HT-29 (cell line): ENCODE measurements at places on chromosomes 7 and 10. TPM values are rescaled to one million over a fixed set of nuclear protein-coding genes. Genes with fewer than 3 reads are reported as not detected.
A peak's percentile ranks its signal among the peaks of the same experiment; 100 is the strongest.

TEX36 gene
- total RNA-seq: not detected in 2 replicates

GRCh38 chr10:67722113-67722512, 26.1 kb upstream of the CTNNA3 start:
- DNase-seq: no peak

SAMD9 gene
- 8.3 and 8.5 TPM in 2 replicates for total RNA-seq

GRCh38 chr7:88377434-88377833, 70.7 kb upstream of the STEAP4 start:
- DNase-seq: peak; percentile 74

DNA sequence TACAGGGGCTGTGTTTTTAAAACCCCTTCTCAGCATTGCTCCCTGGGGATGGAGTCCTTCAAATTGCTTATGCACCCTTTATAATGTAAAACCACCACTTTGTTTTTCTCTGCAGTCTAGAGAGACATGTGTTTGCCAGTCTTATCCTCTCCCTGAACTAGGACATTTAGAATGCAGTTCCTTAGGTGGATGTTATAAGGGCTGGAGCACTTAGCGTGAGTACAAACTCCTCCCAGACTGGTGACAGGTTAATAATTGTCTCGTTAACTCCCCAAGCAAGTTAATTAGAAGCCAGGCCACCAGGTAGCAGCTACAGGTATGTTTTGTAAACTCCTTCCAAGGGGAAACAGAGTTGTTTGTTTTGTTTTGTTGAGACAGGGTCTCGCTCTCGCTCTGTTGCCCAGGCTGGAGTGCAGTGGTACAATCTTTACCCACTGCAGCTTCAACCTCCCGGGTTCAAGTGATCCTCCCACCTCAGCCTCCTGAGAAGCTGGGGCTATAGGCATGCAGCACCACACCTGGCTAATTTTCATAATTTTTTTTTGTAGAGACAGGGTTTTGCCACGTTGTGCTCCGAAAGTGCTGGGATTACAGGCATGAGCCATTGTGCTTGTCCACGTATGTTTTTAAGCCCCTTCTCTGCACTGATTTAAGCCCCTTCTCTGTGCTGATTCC, 100.2 kb downstream of the FAM107B start:
- peak; percentile 85 for DNase-seq

DNA sequence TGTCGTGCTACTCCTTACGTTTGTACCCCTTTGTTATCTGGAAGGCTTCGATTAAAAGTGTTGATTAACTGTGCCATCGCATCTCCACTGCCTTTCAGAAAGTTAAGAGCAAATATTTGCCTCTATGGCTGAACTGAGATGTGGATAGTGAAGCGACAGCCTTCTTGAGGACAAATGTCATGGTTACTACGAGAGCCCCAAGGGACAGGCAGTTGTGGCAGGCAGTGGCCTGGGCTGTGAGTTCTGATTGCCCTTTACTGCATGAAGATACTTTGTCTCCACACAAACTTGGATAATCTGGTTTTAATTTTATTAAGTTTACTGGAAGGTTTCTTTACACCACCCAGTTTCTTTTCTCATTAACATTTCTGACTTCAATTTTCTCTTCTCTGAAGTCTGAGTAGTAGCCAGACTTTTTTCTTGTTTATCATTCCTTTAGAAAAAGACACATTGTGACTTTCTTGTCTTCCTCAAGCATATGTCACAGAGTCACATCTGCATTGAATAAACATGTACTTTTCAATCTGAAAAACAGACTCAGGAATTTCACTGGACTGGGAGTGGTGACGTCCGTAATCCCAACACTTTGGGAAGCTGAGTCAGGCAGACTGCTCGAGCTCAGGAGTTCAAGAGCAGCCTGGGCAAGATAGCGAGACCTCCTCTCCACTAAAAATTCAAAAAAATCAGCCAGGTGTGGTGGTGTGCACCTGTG, 1.5 kb downstream of the TAS2R41 start:
- DNase-seq: no peak

FAM107B gene
- total RNA-seq: 11.0 and 14.1 TPM in 2 replicates

DNA sequence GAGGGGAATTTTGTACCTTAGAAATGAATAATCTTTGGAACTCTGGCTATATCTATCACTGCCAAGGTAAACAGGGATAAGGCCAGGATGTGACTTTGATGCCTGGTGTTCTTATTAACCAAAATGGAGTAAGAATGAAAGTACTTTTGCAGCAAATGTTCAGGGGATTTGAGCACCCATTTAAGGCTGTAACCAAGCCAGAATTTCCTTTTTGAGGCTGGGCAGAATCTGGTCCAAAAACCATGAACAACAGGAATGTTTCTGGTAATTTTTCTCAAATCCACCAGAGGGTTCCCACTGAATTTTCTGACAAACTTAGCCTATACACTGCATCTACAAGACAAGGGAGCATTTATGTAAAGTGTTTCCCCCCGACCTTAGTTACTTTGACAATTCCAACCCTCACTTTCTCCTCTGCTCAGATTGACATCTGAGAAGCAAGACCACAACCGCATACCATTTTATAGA, 120.6 kb downstream of the BAMBI start:
- DNase-seq: no peak

LRIT1 gene
- not detected in 2 replicates for total RNA-seq

- no peak for DNase-seq
Measured at GRCh38 chr7:70640266-70640833, 491.6 kb upstream of the GALNT17 start.

COG5 gene
- 49.6 and 58.0 TPM in 2 replicates for total RNA-seq

PSPH gene
- 126 and 130 TPM in 2 replicates for total RNA-seq

TFAM gene
- 49.2 and 55.5 TPM in 2 replicates for total RNA-seq

GPRIN2 gene
- total RNA-seq: 0.70 and 0.89 TPM in 2 replicates

PLPP4 gene
- not detected in 2 replicates for total RNA-seq

ACHE gene
- total RNA-seq: 0.13 and 1.1 TPM in 2 replicates

- no peak for DNase-seq
Measured at GRCh38 chr7:1856888-1857441, 186.9 kb downstream of the ELFN1 start.

GRCh38 chr10:5529702-5530411, 5.1 kb downstream of the CALML3 start:
- no peak for DNase-seq

DNA sequence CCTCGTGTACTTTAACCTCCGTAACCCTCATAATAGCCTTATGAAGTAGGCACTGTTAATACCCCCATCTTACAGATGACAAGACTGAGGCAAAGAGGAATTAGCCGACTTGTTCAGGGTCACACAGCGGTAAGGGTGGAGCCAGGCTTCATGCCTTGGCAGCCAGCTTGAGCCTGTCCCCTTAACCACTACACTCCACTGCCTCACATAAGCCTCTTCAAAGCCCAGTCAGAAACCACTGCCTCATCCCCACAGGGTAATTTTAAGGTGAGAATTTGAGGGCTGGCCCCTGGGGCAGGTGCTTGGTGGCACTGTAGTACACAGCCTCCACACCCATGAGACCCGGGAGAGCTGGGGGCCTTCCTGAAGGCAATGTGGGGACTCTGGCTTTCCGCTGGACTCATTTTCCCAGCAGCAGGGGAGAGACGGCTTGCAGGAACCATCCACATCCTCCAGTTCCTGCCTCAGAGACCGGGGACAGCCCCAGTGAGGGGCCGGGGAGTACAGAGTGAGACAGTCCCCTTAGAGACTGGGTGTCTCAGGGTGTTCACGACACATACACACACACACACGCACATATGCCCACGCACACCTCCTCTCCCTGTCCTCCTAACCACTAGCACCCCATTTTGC, 7.6 kb upstream of the C10orf105 start:
- DNase-seq: no peak

DNA sequence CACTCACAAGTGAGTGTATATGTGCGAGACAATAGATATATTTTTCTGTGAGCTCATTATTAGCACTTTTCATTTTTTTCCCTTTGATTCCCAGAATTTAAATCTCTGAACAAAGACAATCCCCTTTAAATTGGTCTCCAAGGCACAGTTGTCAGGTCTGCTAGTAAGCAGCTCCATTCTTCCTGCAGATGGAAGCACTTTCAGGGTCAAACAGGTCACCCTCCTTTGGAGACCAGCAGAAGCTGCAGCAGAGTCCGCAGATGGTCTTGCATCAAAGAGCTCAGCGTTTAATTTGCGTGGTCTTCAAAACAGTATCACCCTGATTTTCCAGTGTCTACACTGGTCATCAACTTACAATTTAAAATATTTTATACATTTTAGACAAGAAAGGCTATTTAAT, 543.8 kb downstream of the ARL4A start:
- no peak for DNase-seq

DNA sequence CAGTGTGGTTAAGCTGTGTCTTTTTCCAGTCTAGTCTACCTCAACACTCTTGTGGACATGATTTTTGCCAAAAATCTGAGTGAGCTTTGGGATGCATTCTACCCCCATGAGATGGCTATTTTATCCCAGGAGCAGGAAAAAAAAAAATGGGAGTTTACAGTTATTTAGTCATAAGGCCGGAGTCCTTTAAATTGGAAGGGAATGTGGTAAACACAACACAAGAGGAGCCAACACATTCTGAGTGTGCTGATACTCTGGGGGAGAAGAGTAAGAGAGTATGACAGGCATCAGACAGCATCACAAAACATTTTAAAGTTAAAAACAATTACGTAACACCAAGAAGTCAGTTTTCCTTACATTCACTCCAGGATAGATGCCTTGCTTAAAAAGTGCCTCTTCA, 46.1 kb downstream of the C1GALT1 start:
- DNase-seq: no peak

SPDYE1 gene
- not detected in 2 replicates for total RNA-seq

- peak; percentile 58 for DNase-seq
Measured at GRCh38 chr10:60203993-60204618, 185.6 kb downstream of the ANK3 start.

DNA sequence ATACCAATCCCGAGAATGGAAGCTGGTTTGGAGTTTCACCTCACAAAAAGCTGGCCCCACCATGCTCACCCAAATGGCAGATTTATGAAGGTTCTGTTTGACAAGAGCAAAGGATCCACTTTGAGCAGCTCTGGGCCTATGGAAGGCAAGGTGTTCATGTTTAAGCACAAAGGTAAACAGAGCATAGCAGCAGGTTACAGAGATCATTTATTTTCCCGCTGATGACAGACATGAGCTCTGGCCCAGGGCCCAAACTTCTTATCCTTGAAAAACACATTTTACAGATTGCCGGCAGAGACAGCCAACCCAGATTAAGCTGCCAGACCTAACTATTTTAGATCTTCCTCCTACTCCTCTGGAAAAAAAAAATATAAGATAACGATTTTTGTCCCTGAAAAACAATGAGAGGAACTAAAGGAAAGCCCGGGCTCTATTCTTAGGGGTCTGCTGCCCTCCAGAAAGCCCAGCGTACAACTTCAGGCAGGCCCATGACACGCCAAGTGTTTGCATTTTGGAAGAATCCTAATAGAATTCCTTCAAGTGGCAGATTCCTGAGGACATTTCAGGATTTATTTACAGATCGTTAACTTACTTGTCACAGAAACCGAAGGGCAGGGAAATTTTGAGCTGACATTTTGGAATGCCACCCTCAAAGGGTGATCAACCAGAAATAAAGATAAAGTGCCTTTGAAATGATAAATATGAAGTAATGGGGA, 40.0 kb downstream of the SYPL1 start:
- peak; percentile 73 for DNase-seq

MCM7 gene
- 461 and 531 TPM in 2 replicates for total RNA-seq

GRCh38 chr7:94933256-94933990, 26.0 kb downstream of the PPP1R9A start:
- DNase-seq: no peak

TAS2R5 gene
- 0.10 and 0.26 TPM in 2 replicates for total RNA-seq

VWA2 gene
- 30.2 and 31.6 TPM in 2 replicates for total RNA-seq

GRCh38 chr10:43598446-43598845, 7.8 kb upstream of the ZNF485 start:
- no peak for DNase-seq

GRCh38 chr7:48289656-48290055, 118.4 kb downstream of the ABCA13 start:
- DNase-seq: no peak

PIK3AP1 gene
- total RNA-seq: 10.7 and 12.8 TPM in 2 replicates

DNA sequence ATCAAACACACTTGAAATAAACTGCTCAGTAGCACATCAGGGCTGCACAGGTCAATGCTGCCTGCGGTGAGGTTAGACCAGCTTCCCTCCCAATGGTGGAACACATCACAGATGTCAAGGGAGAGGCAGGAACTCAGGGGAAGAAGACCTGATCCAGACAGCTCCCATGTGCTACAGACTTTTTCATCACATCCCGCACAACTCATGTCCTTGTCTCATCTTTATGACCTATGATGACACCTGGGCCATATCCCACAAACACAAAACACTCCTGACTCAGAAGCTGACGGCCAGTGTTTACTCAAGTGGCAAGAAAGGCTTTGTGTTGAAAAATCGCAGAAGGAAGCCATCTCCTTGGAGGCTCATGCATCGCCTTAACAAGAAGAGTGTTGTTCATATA, 91.6 kb downstream of the HTR5A start:
- no peak for DNase-seq

DNA sequence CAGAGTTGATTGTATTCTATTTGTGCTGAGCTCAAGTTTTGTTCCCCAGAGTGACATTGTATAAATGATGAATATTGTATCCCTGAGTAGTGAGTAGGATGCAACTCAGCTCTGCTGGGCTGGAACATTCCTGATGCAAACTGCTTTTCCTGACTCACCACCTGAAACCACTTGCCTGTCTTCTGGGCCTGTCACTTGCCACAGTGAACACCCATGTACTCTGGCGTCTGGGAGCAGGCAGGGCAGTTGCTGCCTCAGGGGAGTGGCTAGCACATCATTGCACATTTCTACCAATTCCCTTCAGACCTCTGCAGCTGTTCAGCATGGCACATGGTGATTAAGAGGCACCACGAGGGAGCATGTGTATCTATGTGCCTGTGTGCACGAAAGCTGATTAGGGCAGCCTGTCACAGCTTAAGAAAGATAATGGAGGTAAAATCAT, 157.3 kb downstream of the SND1 start:
- no peak for DNase-seq

- no peak for DNase-seq
Measured at GRCh38 chr10:10959666-10960065, 58.0 kb upstream of the CELF2 start.

FAM241B gene
- total RNA-seq: 3.4 and 3.5 TPM in 2 replicates

DNA sequence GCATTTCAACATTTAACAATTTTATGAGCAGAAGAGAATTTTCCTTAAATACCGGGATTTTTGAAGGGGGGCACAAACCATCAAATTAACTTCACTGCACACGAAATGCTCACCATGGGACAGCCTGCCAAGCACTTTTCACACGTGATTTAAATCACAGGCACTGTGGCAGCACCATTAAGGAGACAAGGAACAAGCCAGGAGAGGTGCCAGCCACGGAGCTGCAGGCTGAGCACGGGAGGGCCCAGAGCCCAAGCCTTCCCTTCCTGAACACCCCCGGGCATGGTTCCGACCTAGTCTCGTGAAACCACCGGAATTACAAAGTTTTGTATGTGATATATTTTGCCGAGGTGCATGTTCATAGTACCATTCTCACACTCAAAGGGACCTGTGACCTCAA, 13.4 kb downstream of the PITRM1 start:
- no peak for DNase-seq

TMEM270 gene
- not detected in 2 replicates for total RNA-seq

ZNF862 gene
- total RNA-seq: 8.8 and 11.7 TPM in 2 replicates

GRCh38 chr10:59098387-59098786, 78.1 kb upstream of the PHYHIPL start:
- DNase-seq: no peak
